ENCODE measurements at places on chromosomes 7 and 10.

DNA sequence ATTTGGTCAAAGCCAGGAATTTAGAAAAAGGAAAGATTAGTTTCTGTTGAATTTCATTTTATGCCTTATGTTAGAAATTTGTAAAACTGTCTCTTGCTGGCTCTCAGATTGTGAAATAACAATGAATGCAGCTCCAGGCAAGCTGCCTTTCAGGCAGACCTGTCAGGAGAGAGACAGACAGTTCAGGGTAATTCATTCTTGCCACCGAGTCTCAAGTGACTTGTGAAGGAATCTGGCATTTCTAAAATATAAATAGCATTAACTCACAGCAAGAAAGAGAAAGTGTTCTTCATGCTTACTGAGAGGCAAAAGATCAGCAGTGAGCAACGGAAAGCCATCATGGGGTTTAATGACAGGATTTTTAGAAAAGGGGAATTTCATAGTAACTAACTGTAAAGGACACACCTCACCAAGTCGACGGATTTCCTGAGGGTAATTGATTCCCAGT lies 442.3 kb upstream of the AKR1E2 start:
- no peak for DNase-seq

- no peak for DNase-seq
Measured at GRCh38 chr10:45254892-45255291, 60.5 kb downstream of the OR13A1 start.

DNA sequence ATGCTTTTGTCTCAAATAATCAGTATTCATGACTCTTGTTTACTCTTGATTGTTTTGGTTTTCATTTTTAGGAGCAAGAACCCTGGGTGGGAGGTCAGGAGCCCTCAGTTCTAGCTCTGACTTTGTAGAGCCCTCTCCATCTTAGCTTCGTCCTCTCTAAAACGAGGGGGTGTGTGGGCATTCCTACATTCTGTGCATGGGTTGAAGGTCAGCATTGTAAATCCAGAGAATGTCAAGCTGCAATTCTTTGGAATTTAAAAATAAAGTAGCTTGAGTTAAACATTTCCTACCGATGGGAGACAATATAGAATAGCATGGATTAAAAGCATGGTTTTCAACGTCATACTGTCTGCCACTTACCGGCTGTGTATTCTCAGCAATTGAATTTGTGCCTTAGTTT lies 128.3 kb downstream of the PRPF18 start:
- no peak for DNase-seq

- no peak for DNase-seq
Measured at GRCh38 chr10:118286051-118286838, 55.9 kb downstream of the FAM204A start.

DNA sequence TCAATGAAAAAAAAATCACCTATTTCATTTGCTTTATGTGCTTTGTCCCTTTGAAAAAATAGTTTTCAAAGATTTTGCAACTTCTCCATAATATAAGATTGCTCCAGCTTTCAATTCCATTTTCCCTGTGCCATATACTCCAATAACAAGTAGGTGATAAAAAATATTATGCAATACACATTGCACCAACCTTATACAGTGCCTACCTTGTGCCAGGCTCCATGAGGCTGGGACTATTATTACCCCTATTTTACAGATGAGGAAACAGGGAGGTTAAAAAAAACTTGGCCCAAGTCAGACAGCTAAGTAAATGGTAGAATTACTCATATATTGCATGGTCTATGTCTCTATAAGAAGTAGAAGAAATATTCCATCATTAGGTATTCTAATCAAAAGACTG lies 57.8 kb downstream of the BRAF start:
- no peak for DNase-seq

DNA sequence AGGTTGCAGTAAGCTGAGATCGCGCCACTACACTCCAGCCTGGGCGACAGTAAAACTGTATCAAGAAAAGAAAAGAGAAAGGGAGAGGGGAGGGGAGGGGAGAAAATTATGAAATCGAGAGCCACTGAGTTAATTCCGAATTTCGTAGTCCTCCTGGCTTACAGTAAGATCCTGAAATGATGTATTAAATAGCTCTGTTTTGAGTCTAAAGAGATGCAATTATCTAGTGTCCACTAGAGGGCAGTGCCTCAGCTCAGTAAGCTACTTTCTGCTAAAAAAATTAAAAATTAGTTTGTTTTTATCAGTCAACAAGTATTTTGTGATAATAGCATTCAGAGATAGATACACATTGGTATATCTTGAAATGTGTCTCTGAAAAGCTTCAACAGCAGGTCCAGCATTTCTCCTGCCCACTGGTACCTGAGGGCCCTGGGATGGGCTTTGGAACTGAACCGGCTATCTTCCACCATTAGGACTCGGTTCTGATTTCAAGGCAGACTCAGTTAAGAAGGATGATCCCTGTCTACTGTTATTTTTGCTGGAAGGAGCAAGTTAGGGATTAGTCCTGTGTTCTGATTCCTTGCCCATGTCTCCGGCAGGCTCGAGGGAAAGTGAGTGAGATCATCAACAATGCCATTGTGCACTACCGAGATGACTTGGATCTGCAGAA lies 19.5 kb downstream of the TSPAN33 start:
- DNase-seq: no peak

- DNase-seq: no peak
Measured at GRCh38 chr10:16965740-16966447, 148.7 kb upstream of the RSU1 start.

GRCh38 chr10:27241010-27241651 lies 534 bp upstream of the ACBD5 start:
- no peak for DNase-seq

GRCh38 chr10:29501692-29502091 lies 133.1 kb downstream of the SVIL start:
- DNase-seq: no peak

GRCh38 chr10:44415121-44415520 lies 30.2 kb upstream of the CXCL12 start:
- DNase-seq: no peak

- no peak for DNase-seq
Measured at GRCh38 chr7:123795917-123796316, 47.1 kb upstream of the WASL start.

DNA sequence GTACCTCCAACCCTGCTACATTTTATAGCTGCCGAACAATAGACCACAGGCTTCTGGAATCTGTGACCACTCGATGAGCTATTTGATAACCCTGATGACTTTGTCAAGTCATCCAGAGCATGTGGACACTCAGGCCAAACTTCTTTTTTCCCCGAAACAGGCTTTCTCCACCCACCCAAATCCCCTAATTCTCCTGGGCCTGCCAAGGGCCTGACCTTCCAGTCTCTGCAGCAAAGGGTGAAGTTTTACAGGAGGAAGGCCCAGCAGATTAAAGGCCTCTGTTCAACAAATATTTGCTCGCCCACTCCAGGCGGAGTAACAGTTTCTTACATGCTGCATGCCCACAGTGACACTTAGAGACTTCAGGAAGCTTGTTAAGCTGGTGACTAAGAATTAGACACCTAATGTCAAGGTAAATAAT lies 2.0 kb downstream of the JCAD start:
- DNase-seq: no peak

DNA sequence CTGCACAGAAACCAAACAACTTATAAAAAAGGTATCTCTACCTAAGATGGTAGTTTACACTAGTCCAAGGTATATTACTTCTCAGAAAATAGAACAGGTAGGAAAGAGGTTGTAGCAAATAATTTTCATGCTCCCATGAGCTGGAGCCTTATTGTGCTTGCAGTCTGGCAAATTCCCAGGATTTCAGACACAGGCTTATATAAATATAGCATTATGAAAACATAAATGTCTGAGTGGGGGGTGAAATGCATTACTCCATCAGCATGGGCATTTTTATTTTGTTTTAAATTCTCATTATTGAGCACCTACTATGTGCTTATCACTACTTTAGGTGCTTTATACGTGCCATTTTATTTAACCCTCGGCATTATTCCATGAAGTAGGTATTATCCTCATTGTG lies 83.0 kb upstream of the PHYHIPL start:
- DNase-seq: no peak

DNA sequence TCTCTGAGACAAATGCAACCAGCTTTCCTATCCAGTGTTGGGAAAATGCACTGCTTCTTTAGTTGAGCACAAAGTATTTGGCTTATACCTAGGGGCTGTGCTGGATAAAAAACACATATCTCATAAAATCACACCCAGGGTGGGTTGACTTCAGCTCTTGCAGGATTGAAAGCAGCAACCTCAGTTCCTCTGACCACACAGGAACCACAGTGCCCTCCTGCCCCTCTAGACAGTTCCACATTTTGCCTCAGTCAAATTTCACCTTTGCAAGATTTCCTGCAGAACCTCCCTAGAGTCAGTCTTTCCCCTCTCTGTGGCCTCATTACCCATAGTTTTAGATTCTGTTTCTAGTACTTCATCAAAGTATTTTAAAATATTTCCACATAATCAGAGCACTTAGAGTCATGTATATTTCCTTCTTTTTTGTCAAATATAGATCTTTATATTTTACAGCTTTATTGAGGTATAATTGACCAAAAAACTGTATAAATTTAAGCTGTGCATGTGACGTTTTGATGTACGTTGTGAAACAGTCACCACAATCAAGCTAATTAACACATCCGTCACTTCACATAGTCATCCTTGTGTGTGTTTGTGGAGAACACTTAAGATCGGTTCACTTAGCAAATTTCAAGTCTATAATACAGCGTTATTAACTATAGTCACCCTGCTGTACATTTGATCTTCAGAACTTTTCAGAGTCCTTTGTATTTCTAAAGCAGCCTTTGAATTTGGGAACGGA lies 37.0 kb upstream of the EGR2 start:
- DNase-seq: no peak

GRCh38 chr7:139909379-139910050 lies 80.5 kb downstream of the TBXAS1 start:
- no peak for DNase-seq

GRCh38 chr10:13661256-13661655 lies 74.5 kb downstream of the PRPF18 start:
- no peak for DNase-seq

- no peak for DNase-seq
Measured at GRCh38 chr10:132158122-132158741, 28.5 kb upstream of the DPYSL4 start.

- DNase-seq: no peak
Measured at GRCh38 chr10:50384898-50385297, 133.6 kb upstream of the ASAH2 start.

- DNase-seq: peak; percentile 51
Measured at GRCh38 chr7:34823650-34824258, 165.7 kb downstream of the NPSR1 start.

GRCh38 chr7:91520645-91521044 lies 256.4 kb downstream of the FZD1 start:
- DNase-seq: no peak

GRCh38 chr7:4164556-4164955 lies 517.5 kb upstream of the FOXK1 start:
- DNase-seq: no peak

DNA sequence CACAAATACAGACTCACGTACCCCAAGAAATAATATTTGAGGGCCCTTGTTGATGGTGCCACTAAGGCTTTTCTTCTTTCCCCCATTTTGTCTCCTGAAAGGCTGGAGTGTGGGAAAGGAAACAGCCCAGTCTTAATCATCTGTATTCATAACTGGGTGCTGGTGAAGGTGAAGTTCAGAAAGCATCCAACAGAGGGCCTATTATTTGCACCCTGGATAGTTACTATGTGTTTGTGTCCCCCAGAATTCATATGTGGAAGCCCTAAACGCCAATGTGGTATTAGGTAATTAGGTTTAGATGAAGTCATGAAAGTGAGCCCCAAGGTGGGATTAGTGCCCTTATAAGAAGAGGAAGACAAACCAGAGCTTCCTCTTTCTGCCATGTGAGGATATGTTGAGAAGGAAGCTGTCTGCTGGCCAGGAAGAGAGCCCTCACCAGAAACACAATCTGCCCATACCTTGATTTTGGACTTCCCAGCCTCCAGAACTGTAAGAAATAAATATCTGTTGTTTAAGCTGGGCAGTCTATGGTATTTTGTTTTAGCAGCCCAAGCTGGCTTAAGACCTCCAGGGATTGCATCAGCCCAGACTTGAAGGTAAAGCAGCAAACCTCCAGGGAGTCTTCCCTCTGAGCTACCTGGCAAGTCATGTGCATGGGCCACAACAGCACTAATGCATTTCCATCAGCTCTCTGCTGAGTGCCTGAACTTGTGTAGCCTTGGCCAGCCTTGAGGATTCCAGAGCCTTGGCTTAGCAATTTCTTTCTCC lies 90.0 kb upstream of the ADRB1 start:
- DNase-seq: no peak

GRCh38 chr7:20241911-20242261 lies 24.7 kb upstream of the MACC1 start:
- DNase-seq: no peak

- no peak for DNase-seq
Measured at GRCh38 chr10:58150290-58150689, 117.4 kb downstream of the IPMK start.

- DNase-seq: no peak
Measured at GRCh38 chr10:103238506-103239252, 7.0 kb upstream of the RPEL1 start.

- DNase-seq: no peak
Measured at GRCh38 chr7:87574630-87575029, 26.1 kb downstream of the ABCB1 start.

- no peak for DNase-seq
Measured at GRCh38 chr7:131341690-131342089, 14.0 kb downstream of the MKLN1 start.

GRCh38 chr10:99224766-99225165 lies 10.9 kb downstream of the HPSE2 start:
- DNase-seq: no peak

- no peak for DNase-seq
Measured at GRCh38 chr7:136012238-136012637, 35.1 kb upstream of the MTPN start.

DNA sequence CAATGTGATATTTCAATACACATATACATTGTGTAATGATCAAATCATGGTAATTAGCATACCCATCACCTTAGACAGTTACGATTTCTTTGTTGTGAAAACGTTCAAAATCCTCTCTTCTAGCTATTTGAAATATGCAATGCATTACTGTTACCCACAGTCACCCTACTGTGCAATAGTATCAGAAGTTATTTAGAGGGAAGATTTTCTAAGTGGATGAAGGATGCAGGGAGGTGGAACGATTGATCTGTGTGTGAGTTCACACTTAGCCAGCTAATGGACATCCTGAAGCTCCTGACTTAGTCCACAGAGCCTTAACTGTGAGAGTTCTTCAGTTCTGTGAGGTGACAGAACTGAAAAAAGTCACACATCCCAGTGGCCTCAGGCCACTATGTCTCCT lies 97.2 kb upstream of the LAMB4 start:
- DNase-seq: no peak

DNA sequence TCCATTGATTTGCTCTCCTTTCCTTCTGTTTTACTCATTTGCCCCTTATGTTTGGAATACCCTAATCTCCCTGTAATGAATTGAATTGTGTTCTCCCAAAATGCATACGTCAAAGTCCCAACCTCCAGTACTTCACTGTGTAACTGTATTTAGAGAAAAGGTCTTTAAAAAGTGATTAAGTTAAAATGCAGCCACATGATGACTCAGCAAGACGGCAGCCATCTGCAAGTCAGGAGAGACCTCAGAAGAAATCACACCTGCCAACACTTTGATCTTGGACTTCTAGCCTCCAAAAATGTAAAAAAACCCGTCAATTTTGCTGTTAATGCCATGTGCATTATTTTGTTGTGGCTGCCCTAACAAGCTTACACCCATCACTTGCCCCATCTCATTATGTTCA lies 85.3 kb upstream of the PCLO start:
- no peak for DNase-seq

Measured in stimulated activated CD4-positive, alpha-beta T cell treated with anti-CD3 and anti-CD28 coated beads, Interleukin-4, amount 100 ng/mL, for 48 hours (primary cell).